Daoy (cell line): ENCODE measurements at places on chromosomes 3 and 15. TPM values are rescaled to one million over a fixed set of nuclear protein-coding genes. Genes with fewer than 3 reads are reported as not detected.

AP3B2 gene
- total RNA-seq: 0.24 and 1.5 TPM in 2 replicates

EFCAB12 gene
- not detected in 2 replicates for total RNA-seq

CASR gene
- not detected in 2 replicates for total RNA-seq

GRCh38 chr3:154085799-154086198, 35.4 kb upstream of the ARHGEF26 start:
- no peak for DNase-seq

DNA sequence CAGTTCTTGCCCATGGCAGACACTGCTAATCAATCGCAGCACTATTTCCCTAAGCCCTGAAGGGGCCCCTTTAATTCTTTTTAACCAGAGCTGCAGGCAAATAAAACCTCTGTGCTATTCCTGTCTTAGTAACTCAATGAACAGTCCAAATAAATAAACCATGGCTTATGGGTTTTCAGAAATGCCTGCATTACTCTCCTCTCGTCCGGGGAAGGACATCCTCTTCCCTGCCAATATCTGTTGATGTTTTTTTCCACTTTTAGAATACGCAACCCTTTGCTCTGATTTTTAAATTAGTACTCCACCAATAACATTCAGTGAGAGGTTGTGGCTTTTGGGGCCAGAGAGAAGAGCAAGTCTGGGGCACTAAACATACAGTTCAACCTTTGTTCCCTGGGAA, 35.2 kb upstream of the PRICKLE2 start:
- no peak for DNase-seq

- peak; percentile 94 for DNase-seq
Observed at GRCh38 chr3:123678108-123678511, 93.3 kb upstream of the HACD2 start.

GRCh38 chr15:36177590-36178302, 401.7 kb upstream of the CDIN1 start:
- no peak for DNase-seq

DNA sequence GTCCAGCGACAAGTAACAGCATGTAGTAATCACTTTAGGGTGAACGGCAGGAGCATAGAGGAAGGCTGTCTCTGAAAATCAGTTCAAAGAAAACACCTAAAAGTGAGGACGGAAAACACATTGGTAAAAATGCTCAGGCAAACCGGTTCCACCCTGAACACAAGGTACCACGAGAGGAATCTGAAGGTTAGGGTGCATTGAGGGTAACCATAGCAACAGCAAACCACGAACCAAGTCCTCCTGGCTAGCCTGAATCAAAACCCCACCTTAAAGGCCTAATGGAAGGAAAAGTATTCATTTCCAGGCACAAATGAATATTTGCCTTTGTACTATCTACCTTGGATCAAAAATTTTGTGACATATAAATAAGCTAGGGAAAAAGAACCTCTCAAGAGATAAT, 315.0 kb downstream of the OCA2 start:
- DNase-seq: no peak

DNA sequence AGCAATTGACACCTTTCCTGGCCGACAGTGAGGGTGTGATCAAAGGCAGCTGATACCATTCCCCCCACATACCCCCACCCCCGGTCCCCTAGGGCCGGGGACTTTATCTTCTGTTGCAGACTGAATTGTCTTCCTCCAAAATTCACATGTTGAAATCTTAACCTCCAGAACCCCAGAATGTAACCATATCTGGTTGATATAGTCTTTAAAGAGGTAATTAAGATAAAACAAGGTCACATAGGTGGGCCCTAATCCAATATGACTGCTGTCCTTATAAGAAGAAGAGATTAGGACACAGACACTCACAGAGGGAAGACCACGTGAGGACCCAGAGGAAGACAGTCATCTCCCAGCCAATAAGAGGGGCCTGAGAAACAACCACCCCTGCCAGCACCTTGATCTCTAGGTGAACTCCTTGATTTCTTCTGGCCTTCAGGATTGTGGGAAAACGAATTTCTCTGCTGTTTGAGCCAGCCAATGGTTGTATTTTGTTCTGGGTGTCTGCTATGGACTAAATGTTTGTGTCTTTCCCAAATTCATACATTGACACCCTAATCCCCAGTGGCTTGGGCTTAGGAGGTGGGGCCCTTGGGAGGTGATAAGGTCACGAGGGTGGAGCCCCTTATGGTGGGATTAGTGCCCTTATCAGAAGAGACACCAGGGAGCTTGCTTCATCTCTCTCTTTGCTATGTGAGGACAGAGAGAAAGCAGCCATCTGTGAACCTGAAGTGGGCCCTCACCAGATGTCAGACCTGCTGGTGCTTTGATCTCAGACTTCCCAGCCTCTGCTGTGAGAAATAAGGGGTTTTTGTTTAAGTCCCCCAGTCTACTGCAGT, 144.0 kb downstream of the CHSY1 start:
- no peak for DNase-seq

DNA sequence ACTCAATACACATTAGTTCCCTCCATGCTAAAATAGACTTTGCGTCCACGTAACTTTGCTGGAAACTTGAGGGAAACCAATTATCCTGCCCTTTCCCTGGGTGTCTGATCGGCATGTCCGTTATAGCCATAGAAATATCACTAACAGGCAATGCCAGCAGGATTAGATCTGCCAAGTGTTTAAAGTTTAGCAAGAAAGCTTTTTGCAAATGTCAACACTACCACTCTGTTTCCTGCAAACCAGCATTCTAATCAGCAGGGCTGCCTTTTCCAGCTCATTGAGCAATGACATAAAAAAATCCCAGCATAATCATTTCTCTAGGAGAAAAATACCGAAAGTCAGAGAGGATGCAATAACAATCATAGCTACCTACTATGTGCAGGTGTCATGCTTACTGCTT, 60.9 kb downstream of the NOX5 start:
- DNase-seq: no peak

DNA sequence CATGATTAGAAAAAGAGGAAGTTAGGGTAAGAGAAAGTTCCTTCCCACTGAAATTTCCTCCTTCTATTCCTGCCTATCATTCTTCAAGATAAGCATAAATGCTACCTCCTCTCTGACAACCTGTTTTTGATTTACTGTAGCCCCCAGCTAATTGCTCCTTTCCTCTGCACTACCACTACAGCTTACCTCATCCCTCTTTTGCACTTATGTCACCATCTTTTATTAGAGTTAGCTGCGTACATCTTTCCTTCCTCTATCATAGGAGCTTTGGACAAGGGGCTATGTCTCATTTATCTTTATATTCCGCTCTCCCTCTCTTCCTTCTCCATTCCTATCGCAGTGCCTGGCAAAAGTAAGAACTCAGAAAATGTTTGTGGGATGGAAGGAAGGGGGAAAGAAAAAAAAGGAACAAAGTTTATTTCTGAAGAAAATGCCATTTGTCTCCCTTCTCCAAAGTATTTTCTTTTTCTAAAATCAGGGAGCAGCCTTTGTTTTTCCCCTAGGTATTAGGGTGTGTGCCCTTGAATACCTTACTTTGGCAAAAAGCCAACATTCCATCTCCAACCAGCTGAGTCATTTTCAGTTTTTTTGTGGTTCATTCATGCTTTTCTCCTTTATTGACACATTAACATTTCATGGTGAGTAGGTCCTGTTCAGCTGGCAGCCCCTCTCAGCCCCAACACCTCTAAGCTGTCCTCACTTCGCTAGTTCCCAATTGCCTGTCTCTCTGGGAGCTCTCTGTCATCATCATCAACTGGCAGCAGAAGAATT, 87.6 kb upstream of the SOX2 start:
- DNase-seq: peak; percentile 61

DNA sequence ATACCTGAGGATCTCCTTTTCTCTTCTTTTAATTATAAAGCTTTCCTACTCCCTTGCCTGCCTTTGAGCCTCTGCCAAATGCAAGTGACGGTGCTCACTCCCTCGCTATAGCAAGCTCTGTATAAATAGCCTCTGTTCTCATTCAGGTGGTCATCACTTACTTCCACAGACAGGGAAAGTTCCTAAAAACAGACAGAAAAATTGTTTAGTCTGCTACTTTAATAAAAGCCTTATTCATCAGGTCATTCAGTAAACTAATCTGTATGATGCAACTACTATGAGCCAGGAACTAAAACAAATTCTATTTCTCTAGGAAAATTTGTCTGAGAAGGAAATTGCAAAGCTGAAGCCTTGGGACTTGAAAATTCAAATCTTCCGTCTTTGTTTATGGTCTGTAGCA, 10.2 kb upstream of the DLG1 start:
- DNase-seq: peak; percentile 62

- no peak for DNase-seq
Observed at GRCh38 chr3:184899953-184900595, 88.1 kb downstream of the VPS8 start.

- no peak for DNase-seq
Observed at GRCh38 chr15:52039925-52040781, 21.1 kb downstream of the MAPK6 start.

- DNase-seq: no peak
Observed at GRCh38 chr3:57038466-57039164, 21.8 kb upstream of the SPATA12 start.

DNA sequence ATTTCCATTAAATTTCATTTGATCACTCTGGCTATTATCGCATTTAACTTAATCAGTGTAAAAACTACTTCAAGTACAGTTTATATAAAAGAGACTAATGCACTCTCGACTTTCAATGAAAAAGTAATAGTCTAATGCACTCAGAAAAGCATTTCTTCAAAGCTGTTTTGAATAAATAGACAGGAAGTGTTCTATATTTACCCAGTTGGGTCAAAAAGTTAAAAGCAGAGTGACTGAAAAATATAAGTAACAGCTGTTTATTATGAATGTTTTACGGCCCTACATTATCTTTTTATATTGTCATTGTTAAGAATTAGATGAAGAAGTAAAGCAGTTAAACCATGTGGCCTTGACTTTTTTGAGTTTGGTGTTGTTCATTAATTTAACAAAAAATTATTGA, 391.8 kb downstream of the ZPLD1 start:
- no peak for DNase-seq

DNA sequence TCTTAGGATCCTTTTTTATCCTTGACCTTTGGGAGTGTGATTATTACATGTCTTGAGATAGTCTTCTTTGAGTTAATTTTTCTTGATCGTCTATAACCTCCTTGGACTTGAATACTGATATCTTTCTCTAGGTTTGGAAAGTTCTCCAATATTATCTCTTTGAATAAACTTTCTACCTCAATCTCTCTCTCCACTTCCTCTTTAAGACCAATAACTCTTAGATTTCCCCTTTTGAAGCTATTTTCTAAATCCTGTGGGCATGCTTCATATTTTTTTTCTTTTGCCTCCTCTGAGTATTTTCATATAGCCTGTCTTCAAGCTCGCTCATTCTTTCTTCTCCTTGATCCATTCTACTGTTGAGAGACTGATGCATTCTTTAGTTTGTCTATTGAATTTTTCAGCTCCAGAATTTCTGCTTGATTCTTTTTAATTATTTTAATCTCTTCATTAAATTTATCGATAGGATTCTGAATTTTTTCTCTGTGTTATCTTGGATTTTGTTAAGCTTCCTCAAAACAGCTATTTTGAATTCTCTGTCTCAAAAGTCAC, 12.1 kb downstream of the USF3 start:
- no peak for DNase-seq

DNA sequence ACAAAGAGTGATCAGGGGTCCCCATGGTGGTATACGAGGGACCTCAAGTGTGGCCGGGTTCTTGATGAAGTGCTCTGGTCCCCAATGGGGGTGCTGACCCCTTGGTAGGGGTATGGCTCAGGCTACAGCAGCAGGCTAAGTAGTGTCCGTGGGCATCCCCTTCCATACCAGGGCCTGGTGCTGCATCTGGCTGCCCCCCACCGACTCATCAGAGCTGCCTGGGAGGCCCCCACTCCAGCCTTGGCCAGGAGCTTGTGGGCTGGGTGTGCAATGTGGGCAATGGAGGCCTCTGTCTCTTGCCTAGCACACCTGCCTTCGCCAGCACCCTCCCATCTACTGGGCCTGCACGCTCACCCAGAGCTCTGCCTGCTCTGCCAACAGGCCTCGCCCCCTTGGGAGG, 59.0 kb upstream of the SEC13 start:
- DNase-seq: no peak

DNA sequence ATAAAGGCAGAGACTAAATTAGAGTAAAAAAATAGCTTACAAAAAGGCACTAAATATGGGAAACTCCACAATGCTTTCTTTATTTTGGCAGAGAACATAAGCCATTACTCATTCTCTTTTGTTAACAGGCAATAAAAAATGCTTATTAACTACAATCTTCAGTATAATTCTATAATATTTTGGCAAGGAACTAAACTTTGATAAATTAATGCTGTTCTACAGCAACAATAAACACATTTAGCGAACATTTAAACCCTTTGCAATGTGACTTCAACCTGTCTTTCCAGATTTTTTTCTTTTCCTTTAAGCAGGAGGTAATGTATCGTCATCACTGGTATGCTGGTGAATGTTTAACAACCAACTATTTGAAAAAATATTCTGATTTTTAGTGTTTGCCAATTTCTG, 42.2 kb upstream of the POU1F1 start:
- no peak for DNase-seq
